ENCODE measurements at places on chromosomes 6 and 20.

GRCh38 chr6:18845896-18846295, 458.7 kb downstream of the RNF144B start:
- no peak for DNase-seq

GRCh38 chr20:7352165-7352564, 584.7 kb downstream of the BMP2 start:
- DNase-seq = no peak

GRCh38 chr20:54468082-54468481, 7.3 kb upstream of the DOK5 start:
- no peak for DNase-seq

- DNase-seq = peak; percentile 57
These were observed 36.4 kb downstream of the PSMG4 start for GRCh38 chr6:3294921-3295871.

DNA sequence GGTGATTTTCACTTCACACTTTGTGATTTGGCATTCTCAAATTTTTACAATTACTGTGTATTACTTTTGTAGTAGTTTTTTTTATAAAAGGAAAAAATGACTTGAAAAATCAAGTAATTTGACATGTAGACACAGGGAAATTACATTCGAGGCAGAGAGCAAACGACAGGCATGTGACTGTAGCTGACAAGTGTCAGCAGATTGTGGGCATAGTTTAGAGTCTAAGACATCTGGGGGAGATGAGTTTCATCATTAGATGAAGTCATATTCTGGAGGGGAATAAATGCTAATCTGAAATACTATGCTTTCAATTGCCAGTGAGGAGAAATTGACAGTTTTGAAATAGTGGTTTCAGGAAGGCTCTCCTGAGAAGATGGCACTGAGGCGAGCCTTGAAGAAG, 126.0 kb downstream of the MTHFD1L start:
- no peak for DNase-seq

DNA sequence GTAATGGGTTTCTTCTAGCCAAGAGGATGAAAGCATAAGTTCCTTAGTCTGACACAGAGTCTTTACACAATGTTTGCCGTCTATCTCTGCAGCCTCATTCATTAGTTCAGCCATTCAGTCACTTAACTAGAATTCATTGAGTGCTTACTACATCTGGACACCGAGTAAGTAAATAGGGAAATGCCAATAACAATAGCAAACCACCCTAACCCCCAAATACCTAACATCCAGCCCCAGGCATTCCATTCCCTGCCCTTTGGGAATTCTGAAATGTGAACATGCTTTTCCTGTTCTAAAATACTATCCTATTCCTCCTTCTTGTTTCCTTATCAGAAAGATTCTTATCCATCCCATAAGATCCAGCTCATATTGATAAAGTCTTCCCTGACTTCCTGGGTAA, 277.6 kb upstream of the RNF217 start:
- DNase-seq = no peak

DNA sequence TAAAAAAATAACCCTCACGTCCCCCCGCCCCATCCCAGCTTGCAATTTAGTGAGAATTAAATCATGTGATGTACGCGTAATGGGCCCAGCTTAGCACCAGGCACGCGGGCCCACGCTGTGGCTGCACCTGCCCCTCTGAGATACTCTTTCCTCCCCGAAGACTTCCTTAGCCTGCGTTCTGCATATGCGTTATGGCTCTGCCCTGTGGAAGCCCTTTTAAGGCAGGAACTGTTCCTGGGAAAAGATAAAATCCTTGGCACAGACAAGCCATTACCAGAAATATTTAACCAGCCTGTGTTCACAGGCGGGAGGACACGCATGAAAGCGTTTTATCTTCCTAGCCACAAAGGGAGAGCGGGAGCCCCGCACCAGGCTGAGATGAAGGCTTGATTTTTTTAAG, 311.0 kb downstream of the LRFN2 start:
- DNase-seq = no peak

DNA sequence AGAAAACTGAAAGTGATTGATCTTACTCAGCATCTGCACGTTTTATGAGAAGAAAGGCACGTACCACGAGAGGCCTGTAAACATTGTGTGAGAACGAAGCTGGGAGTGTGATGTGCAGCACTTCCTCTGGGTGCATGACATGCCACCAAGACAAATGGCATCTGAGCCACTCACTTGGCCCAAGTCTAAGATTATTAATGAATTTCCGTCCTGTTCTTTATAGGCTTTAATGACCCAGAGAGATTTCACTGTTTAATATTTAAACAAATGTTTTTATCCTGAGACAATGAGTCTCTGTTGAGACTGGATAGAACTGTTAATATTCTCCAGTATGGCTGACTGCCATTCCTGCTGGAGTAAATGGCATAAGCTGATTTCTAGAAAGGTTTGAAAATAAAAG, 172.6 kb upstream of the PHACTR1 start:
- no peak for DNase-seq

DNA sequence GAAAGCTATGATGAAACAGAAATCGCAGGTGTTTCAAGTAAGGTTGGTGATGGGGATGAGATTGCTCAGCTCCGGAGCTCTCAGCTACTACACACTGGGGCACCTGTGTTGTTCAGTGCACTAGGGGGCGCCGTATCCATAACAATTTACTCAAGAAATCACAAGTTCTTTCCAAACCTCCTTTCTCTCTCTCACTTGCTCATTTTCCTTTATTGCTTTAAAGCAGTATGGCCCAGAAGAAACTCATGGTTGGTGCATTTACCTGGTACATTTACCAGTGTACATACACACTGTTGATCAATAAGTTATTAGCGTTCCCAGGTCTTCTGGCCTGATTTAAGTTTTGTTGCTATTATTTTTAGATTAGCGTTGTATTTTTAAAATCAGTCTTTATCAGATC, 235.2 kb upstream of the TAB2 start:
- peak; percentile 28 for DNase-seq

DNA sequence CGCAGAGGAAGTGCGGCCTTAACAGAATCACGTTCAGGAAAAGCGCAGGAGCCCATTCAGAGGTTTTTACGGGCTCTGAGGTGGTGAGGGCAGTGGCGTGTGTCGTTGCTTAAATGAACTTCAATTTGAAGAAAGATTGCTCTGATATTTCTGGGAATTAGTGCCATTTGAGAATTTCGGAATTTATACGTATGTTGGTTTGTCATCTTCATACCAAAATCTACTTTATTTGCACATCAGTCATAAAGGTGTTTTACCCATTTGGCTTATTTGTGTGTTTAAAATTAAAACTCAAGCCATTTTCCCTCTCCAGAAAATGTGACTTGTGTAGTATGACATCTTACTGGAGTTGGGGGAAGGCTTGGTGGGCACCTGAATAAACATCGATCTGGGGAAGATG, 48.1 kb upstream of the TULP4 start:
- DNase-seq = no peak

- no peak for DNase-seq
These were observed 76.6 kb upstream of the PROKR2 start for GRCh38 chr20:5393218-5393870.

Measured in caudate nucleus (tissue), 63 donors.